ENCODE measurements at places on chromosomes 5 and 9.
A peak's percentile ranks its signal among the peaks of the same experiment; 100 is the strongest.

DNA sequence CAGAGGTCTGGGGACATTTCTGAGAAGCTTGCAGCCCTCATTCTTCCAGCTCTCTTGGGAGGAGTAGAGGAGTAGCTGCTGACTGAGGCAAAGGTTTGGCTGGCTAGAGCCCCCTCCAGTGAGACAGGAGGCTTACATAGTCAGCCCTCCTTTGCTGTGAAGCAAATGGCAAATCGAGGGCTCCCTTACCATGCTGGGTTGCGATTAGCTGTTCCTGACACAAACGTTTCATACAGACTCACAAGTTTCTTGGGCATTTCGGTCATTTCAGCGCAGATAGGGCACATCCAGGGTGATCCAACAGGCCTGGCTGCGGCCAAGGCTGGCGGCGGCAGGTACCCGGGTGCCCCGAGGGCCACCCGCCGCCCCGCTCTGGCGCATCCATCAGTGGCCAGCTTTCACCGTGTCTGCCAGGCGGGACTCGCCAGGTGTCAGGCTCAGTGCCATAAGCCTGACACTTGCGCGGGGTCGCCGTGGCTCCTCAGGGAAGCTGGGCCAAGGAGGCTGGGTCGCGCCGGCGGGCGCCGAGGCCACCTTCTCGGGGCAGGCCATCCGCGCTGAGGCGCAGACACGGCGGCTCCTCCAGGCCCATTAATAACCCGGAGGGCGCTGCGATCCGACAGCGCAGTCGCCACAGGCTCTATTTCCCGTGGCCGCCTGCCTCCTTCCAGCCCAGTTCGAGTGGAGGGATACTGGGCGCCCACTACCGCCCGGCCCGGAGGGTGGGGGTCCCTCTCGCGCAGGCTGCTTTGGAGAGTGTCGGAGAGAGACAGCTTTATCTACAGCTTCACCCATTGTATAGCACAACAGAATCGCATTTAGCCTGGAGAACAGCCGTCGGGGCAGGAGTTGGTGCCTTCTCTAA lies 9.1 kb downstream of the PRDM6 start:
- DNase-seq, result no peak

- DNase-seq, result no peak
These were observed 28.0 kb upstream of the GRAMD2B start for GRCh38 chr5:126395198-126395597.

GRCh38 chr9:121765021-121765950 lies 113.9 kb downstream of the DAB2IP start:
- DNase-seq, result no peak

- DNase-seq, result peak; percentile 62
These were observed 16.1 kb downstream of the EQTN start for GRCh38 chr9:27280860-27281259.

DNA sequence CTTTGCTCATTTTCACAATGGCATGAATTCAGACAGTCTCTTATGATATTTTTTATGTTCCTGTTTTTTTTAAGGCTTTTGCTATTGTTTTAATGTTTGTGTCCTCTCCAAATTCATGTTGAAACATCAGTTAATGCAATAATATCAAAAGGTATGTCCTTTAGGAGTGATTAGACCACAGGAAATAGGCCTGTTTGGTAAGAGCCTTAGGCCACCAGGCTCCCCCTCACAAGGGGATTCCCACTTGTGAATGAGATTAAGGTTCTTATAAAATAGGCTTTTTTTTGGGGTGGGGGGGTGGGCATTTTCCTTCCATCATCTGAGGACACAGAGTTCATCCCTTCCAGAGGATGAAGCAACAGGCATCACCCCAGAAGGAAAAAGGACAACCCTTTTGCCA lies 2074.2 kb upstream of the C9orf72 start:
- no peak for DNase-seq

- peak; percentile 23 for DNase-seq
These were observed 60.7 kb downstream of the TAF11L14 start for GRCh38 chr5:17694914-17695313.

Data from hematopoietic multipotent progenitor cell treated with erythropoietin and hydrocortisone succinate and interleukin-3 and kit ligand, for 6 days (in vitro differentiated cells).